Right kidney (tissue), 9 donors: ENCODE measurements at places on chromosomes 4 and X.

GRCh38 chrX:112643721-112644120, 36.0 kb downstream of the LHFPL1 start:
- DNase-seq = no peak

DNA sequence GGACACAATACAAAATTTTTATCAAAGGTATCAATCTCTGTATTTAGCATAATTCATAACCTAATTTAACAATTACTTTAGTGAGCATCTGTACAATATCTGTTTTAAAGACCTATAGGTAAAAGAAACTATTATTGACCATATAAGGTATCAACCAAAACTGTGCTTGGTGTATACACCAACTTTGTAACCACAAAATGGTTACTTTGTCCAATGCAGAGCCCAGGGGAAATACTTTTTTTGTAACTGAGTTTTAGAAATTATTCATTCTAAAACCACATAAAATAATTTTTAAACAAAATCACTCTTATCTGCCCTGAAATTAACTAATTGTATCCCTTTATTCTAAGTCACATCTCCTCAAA, 5.0 kb downstream of the CXXC4 start:
- no peak for DNase-seq

GRCh38 chr4:122423246-122423645, 33.3 kb downstream of the IL2 start:
- no peak for DNase-seq

DNA sequence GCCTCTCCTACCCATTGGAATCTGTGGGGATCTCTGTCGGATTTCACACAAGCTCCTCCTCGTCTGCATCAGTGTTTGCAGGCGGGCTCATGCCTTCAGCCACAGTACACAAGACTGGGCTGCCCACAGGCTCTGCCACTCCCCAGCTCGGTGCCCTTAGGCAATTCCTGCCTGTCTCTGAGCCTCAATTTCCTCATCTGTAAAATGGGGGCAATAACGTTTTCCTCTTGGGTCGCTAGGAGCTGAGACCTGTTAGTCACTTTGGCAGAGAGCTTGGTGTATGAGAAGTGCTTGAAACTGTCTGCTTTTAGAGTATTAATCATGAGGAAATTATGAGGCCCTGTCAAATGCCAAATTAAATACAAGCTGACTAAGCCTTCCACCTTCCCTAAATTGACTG, 27.6 kb upstream of the MSX1 start:
- DNase-seq = no peak

- DNase-seq = no peak
Measured at GRCh38 chrX:12162420-12162819, 24.1 kb downstream of the FRMPD4 start.

- no peak for DNase-seq
Measured at GRCh38 chr4:114384629-114385028, 214.0 kb upstream of the UGT8 start.
